HT1080 (cell line): ENCODE measurements at places on chromosomes 11 and 22. TPM values are rescaled to one million over a fixed set of nuclear protein-coding genes. Genes with fewer than 3 reads are reported as not detected.

Gene CHADL
- not detected in 2 replicates for total RNA-seq

Gene BLID
- 3.1 and 6.0 TPM in 2 replicates for total RNA-seq

Gene CATSPER1
- 10.0 and 13.7 TPM in 2 replicates for total RNA-seq

Gene GLYAT
- not detected in 2 replicates for total RNA-seq

Gene DEFB131B
- total RNA-seq: not detected in 2 replicates

Gene SLC25A18
- 0.16 TPM in 1 of 2 replicates, not detected in the other for total RNA-seq

Gene CASP4
- total RNA-seq: 55.0 and 60.6 TPM in 2 replicates

Gene TMEM151A
- total RNA-seq: not detected in 2 replicates

Gene CENPM
- 54.7 and 66.8 TPM in 2 replicates for total RNA-seq

- DNase-seq: no peak
Observed at GRCh38 chr11:9285850-9286587, 20.9 kb upstream of the DENND5A start.

- no peak for DNase-seq
Observed at GRCh38 chr11:45606514-45607281, 58.7 kb downstream of the CHST1 start.

DNA sequence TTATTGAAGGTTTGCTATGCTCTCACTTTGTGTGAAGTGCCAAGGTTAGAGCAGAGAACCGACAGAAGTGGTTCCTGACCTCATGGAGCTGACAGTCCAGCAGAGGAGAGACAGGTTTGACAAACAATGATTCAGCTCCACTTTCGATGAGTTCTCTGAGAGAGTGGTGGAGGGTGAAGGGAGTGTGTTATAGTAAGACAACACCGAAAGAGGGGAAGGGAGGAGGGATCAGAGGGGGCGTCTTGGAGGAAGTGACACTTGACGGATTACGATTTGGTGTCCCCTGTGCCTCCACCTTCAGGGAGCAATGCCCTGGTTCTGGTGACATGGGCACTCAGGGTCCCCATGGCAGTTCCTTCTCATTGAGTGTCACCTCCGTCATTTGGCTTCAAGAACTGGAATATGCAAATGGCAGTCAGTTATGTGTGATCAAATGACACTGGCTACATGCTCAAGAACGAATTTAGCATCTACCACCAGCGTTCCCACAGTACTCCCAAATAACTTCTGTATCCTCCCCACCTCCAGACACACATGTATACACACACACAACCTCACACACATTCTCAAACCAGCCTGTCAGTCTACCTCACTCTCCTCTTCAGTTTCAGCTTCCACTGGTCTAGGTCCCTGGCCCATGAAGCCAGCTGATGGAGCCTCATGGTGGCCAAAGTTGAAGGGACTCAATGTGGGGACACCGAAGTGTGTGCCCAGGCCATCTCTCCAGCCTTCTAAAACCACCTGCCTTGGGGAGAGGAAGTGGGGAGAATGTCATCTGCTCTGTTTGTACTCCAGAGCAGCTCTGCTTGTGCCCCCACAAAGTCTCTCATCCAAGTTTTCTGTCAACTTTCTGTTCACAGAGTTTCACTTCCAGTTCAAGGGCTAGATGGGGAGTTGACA, 31.4 kb upstream of the NUP160 start:
- no peak for DNase-seq

DNA sequence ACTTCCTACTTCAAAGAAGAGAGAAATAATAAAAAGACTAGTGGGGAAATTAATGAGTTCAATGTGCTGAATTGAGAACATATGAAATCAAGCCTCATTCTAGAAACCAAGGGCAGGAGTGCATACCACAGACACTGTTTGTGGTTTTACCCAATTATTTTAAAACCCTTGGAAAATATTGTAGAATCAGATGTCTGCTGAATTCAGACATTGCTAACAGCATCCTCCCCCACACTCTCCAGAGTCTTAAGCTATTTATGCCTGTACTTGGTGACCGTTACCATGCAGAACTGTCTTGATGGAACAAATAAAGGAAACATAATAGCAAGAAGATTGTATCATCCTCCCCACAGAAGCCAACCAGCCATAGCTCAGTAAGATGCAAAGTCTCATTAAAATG, 850.1 kb downstream of the NTM start:
- peak; percentile 28 for DNase-seq

DNA sequence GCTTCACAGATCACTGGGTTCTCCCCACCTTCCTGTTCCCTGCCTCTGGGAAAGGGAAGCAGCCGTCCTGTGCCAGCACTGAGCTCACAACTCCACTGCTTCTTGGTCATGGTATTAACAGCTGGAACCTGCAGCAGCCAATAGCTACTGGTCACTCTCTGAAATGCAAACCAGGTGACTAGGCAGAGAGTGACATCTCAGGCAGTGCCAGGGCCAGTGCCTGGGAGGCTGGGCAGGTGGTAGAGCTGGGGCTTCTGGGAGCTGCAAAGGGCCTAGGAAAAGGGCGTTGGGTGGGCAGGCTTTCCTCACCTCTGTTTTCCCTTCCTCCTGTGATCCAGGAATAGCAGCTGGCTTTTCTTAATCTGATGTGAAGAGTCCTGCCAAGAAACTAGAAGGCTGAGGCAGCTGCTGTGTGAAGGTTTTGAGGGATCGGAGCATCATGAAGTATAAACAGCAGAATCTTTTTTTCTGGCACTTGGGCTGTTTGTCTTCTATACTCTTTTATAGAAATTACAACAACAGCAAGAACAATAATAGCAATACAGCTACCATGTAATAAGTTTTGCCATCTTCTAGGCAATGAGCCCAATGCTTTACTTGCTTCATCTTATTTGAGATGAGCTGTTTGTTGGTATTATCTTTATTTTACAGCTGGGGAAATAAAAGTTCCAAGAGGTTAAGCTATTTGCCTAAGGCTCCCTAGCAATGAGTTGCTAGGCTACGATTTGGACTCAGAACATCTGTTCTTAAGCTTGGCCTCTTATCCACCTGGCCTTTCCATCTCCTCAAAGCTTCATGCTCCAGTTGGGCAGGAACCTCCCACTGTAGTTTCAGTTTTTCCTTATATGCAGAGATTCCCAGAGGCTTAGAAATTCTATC, 22.0 kb upstream of the CD44 start:
- DNase-seq: no peak

- DNase-seq: no peak
Observed at GRCh38 chr11:72497731-72498130, 63.4 kb upstream of the CLPB start.

DNA sequence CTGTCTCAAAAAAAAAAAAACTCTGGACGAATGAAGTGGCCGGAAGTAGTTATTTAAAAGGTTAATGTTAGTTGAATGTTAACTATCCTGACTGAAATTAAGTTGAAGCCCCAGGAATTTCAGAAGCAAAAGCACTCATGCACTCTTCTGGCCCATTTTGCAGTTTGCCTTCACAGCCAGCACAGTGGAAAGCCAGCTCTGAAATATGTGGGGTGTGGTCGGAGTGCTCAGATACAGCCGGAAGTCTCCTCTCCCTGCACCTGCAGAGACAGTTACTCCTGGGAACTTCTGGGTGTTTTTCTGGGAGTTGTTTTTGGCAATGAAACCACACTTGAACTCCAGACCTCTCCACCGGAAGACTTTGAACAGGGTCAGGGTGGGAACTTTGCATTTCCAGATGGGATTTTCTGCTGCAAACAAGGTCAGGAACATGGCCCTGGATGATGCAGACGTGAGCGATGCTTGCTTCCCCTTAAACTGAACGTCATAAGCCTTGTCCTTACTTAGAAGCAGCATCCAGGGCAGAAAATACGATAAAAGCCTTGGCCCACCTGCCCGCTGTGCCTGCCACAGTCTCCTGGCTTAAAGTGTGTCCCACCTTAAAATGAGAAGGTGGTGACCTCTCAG, 21.5 kb upstream of the CABP2 start:
- DNase-seq: no peak

DNA sequence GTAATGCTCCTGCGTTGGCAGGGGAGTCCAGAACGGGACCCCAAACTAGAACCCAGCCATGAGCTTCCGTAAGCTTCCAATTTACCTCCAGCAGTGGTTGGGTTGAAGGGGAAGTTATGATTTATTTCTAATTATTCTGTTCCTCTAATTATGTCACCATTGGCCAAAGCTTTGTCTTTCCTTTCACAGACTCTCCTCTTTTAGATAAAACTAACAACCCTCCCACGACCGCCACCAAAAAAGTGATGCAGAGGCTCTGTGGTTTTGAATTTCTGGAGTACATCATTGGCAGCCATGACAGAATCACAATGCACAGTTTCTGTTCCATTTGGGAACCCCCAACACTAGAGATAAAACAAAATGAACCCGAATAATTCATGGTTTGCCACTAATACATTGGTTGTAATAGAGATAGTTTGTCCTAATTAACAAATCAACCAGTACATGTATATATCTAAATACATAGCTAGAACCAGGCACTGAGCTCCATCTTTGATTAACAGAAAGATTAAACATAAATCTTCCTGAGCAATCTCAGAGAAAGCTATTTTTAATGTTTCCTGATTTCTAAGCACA, 64.3 kb downstream of the ETS1 start:
- DNase-seq: no peak

DNA sequence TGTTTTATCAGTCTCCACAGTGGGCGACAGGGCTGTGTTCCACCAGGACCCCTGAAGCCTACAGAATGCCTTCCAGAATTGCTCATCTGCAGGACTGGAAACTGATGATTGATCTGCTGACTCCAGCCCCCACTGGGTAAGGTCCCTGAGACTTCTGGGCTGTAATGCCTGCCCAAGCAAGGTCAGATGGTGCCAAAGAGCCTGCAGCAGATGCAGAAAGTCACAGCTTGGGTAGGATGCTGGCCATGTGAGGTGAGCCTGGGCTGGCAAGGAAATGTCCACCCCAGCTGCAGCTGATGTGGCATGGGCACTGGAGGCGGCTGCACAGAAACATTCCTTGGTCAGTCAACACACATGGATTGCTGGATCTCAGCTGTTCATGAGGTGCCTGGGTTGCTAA, 30.9 kb downstream of the LRRC32 start:
- no peak for DNase-seq

DNA sequence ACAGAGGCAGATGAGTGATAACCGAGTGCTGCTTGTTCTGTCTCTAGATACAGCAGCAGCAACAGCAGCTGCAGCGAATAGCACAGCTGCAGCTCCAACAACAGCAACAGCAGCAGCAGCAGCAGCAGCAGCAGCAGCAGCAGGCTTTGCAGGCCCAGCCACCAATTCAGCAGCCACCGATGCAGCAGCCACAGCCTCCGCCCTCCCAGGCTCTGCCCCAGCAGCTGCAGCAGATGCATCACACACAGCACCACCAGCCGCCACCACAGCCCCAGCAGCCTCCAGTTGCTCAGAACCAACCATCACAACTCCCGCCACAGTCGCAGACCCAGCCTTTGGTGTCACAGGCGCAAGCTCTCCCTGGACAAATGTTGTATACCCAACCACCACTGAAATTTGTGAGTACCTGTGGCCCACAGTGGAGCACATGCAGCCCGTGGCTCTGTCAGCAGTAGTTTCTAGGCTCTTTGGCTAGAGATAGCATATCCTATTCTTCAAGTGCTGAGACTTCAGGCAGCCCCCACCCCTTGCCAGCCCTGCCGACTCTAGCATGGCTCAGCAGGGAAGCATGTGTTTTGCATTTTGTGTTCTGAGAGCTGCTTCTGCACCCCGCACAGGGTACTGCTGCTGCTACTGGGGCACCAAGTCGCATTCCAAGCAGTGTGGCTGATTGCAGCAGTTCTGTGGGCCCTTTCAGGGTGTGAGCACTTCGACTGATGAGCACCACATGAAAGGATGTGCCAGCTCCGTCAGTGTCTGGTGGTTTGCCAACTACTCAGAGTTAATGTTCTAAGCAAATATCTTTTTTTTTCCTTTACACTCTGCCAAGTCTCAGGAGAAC, 59.2 kb downstream of the MED15 start:
- DNase-seq: no peak

GRCh38 chr22:37267135-37267587, 15.1 kb upstream of the CYTH4 start:
- peak; percentile 42 for DNase-seq

DNA sequence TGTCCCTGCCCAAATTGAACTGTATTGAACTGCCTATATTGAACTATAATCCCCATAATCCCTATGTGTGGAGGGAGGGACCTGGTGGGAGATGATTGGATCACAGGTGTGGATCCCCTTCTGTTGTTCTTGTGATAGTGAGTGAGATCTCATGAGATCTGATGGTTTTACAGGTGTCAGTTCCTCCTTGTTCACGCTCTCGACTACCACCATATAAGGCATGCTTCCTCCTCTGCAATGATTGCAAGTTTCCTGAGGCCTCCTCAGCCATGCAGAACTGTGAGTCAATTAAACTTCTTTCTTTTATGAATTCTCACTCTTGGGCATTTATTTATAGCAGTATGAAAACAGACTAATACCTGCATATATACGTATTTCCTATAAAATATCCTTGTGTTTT, 206.5 kb upstream of the PDGFD start:
- DNase-seq: no peak

DNA sequence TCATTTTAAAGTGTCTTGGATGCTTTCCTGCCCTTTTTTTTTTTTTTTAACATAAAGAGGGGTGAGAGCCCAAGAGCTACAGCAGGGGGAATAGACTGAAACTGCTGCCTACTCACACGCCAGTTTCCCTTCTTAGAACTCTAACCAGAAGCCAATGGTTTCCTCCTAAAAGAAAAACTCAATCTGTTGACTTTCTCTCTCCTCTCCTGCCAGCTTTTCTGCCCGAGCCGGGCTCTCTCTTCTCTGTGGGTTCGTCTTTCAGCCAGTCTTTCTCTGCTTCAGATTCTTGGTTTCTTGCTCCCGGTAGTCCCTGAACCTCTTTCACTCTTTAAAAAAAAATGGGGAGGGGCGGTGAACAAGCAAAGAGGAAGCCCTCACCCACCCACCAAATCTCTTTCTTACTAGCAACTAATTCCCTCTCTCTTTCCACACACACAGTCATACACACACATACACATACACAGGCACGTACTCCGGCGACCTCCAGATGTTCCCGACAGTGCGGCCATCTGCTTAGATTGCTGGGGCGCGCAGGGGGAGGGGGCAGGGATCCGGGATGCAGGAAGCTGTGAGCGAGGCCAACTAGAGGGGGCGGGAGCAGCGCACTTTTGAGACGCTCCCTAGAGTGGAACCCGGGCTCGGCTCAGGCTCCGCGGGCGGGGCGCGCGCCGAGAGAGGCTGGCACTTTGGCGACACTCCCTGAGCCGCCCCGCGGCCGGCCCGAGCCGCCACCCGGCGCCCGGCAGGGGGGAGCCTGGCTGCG, 444 bp upstream of the TSKU start:
- peak; percentile 92 for DNase-seq

GRCh38 chr11:82718307-82718706, 15.4 kb downstream of the FAM181B start:
- peak; percentile 21 for DNase-seq

GRCh38 chr11:118790357-118791110, 430 bp downstream of the DDX6 start:
- DNase-seq: peak; percentile 69

- DNase-seq: no peak
Observed at GRCh38 chr11:127818625-127819024, 768.7 kb downstream of the ETS1 start.

DNA sequence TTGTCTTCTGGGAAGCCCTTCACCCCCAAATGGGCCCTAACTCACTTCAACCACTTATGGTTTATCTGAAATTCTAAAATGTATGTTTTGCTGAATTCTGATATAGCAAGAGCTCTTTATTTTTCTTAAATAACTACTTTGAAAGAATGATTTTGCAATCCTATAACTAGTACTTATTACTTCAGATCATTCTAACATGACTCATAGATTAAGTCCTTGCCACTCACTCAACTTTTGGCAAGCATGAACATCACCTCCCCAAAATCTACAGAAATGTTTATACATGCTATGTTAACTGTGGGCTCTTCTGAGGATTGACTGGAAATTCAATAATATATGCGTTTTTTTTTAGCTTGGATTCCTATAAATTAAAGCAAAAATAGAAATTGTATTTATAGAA, 367.4 kb upstream of the FAT3 start:
- DNase-seq: peak; percentile 29
